ENCODE measurements at places on chromosomes 7 and 10.

DNA sequence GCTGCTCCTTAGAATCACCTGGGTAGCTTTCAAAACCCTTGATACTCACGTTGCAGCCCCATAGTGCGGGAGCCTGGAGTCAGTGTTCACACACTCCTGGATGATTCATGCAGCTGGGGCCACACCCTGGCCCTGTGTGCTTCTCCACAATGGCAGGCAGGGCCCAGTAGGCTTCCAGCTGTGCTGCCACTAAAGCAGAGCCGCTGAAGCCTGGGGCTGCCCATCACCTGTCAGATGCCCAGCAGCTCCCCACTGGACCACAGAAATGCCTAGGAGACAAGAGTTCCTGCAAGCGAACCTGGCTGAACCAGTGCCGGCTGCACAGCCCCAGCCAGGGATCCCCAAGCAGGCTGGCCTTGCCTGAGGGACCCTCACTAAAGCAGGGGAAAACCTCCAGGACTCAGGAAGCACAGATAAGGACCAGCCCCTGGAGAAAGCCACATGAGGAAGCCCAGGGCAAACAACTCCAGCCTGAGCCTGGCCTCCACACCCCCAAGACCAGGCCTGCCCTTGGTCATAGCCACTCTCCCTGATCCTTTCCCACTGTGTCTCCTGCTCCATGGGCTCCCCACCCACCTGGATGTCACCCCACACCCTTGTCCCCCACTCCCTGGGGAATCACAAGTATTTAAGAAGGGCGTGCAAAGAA is 111.9 kb downstream of the GRID1 start:
- no peak for DNase-seq

- DNase-seq: peak; percentile 8
These were observed 123.7 kb downstream of the IMMP2L start for GRCh38 chr7:111438369-111439289.

DNA sequence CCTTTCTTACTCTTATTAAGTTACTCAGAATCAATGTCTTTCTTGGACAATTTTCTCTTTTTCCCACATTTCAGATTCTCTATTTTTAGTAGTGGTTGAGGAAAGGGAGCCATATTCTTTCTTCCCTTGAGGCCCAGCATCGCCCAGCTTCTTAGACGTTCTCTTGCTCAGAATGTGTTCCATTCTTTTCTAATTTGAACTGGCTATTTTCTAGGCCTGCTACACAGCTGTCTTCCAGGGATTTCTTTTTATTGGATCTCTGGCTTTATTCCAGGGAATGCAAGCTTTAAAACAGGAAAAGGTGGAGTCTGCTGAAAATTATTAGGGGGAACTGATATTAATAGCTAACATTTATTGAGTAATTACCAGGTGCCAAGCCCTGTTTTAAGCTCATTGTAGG is 58.3 kb downstream of the WIPF3 start:
- DNase-seq: no peak

DNA sequence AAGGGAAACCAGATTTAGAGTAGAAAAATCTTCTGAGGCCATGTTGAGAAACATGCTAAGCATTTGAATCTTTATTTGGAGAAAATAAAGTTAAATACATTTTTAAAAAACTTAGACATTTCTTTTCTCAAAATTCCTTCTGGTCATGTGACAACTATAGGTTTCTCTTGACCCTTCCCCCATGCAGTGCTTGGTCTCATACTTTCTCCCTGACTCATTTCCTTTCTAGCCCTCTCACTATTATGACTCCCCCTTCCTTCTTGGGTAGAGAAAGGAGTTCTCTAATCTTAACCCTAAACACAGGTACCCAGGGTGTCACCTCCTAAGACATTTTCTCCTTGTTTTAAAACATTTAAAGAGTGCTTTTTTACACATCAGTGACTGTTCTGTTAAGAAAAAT is 179.5 kb upstream of the TMEM106B start:
- peak; percentile 31 for DNase-seq

DNA sequence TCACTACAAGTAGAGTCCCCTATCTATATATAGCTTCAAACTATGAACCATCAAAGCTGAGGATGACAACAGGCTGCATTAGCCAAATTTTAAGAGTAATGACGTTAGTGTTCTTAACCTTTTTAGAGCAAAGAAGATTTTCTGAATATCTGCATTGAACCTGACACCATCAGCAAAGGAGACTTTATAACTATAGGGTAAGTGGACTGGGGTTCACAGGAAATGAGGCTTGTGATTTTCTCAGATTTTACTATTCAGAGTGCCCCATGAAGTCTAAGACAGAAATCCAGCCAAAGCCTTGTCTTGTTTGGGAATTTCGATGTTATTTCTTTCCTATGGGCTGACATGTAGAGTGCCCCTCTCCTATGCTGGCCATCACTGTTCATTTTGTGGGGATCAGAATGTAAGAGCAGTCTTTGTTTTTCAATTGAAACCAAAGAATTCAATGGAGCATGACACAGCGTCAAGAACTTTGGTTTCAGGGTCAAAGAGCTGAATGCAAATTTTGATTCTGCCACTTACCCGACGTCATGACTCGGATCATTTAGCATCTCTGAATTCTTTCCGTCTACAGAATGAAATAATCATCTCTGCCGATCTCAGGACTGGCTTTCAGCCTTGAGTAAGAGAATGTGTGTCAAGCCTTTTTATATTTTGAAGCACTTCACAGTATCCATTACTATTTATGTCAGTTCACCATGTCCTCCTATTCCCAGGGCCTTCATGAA is 52.7 kb downstream of the DENND11 start:
- no peak for DNase-seq

DNA sequence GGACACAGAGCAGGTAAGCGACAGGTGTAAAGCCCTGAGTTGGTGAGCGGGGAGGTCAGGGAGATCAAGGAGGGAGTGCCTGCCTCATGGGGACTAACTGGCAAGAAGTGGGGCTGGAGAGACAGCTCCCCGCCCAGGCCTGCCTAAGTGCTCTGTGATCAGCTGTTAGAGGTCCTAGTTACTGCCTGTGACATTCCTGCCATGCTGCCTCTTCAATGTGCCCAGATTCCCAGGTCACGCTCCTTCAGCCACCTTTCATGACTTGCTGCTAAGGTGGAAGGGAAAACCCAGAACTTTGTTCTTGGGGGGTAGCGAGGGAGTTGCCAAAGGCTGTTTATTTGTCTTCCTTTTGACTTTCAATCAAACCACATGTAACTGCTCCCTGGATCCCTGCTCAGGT is 114.3 kb upstream of the ZNF438 start:
- no peak for DNase-seq

- DNase-seq: no peak
These were observed 77.4 kb downstream of the RNLS start for GRCh38 chr10:88505680-88506215.

- peak; percentile 51 for DNase-seq
These were observed at the start of gene HPS1 for GRCh38 chr10:98446661-98447221. Gene HPS1, minus strand, starts transcription at chr10:98446935. Its CDS starts 3,695 bp downstream, at chr10:98443240.

GRCh38 chr10:126012485-126012884 is 116.1 kb downstream of the FANK1 start:
- no peak for DNase-seq

- no peak for DNase-seq
These were observed 42.6 kb upstream of the FAM133B start for GRCh38 chr7:92632791-92633190.

DNA sequence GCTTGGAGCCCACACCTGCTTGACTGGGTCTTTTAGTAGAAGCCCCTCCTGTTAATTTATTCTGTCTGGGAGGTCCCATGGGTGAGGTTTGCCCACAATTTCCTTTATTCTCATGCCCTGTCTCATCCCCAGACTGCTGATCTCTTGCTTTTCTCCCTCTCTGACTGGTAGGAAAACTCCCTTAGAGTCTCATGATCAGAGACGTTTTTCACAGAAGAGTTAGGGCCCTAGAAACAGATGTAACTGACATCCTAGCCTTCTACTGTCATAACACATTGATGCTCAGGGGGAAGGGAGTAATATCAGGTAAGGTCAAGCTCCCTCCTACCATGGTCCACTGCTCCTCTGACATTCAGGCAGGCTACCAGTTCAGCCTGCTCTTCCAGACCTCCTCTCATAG is 43.7 kb upstream of the WASL start:
- DNase-seq: no peak

DNA sequence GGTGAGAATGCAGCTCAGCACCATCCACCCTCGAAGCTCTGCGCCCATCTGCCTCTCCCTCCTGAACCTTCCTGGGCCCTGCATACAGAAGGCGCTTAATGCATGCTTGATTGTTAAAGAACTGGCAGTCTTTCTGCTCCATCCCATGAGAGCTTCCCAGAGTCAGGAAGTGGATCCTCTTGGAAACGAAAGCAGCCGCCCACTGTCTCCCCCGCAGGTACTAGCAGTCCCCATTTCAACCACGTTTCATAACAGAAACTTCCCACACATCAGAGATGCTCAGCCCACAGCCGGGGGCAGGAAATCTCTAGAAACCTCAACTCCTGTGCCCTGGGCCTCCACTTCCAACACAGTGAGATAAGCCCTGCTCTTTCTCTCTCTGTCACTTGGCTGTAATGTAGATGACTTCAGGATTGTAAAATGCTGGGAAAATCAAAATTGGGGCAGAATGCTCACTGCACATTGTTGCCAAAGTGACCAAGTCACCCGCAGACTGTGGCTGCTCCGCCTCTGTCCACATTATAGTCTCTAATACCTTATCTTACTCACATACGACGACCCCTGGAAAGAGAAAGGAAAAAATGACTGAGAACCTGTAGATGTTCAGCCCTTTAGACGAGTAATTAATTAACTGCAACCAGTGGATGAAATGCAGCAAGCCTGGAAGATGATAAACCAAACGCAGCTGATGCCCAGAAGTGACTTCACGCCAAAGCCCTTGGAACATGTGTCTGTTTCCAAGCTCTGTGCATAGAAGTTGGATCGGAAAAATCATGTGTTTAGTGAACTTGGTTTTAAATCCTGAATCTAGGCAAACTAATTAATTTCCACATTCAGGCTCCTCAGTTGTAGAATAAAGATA is 28.5 kb downstream of the GSDME start:
- DNase-seq: no peak

- no peak for DNase-seq
These were observed 2.2 kb downstream of the EMX2 start for GRCh38 chr10:117544711-117545140.

- no peak for DNase-seq
These were observed 157.4 kb downstream of the DYNC1I1 start for GRCh38 chr7:95929710-95930280.

GRCh38 chr10:44766631-44767030 is 144.5 kb upstream of the TMEM72 start:
- no peak for DNase-seq

Measured in fibroblast of skin of left biceps (primary cell).